ENCODE measurements at places on chromosomes 13 and 19.

GRCh38 chr13:110831437-110832204, 83.2 kb downstream of the ANKRD10 start:
- DNase-seq: no peak

DNA sequence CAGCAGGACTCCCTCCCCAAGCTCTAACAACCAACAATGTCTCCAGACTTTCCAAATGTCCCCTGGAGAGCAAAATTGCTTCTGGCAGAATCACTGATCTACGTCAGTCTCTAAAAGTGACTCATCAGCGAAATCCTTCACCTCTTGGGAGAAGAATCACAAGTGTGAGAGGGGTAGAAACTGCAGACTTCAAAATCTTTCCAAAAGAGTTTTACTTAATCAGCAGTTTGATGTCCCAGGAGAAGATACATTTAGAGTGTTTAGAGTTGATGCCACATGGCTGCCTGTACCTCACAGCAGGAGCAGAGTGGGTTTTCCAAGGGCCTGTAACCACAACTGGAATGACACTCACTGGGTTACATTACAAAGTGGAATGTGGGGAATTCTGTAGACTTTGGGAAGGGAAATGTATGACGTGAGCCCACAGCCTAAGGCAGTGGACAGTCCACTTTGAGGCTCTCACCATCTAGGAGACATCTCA, 6.2 kb upstream of the CEACAM5 start:
- no peak for DNase-seq

DNA sequence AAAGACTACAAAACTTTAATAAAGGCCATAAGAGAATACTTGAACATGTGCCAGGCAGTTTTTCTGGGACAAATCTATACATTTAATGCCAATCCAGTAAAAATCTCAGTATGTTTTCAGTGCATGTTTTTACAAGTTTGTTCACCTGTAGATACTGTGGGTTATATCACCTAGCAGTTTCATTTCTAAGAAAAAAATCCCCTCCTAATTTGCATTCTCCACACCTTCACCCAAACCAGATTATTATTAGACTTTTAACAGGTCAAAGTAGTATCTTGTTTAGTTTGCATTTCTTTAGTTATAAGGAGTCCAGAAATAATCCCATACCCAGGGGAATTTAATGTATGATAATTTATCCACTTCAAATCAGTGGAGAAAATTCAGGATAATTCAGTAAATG, 17.0 kb upstream of the LPAR6 start:
- DNase-seq: no peak

DNA sequence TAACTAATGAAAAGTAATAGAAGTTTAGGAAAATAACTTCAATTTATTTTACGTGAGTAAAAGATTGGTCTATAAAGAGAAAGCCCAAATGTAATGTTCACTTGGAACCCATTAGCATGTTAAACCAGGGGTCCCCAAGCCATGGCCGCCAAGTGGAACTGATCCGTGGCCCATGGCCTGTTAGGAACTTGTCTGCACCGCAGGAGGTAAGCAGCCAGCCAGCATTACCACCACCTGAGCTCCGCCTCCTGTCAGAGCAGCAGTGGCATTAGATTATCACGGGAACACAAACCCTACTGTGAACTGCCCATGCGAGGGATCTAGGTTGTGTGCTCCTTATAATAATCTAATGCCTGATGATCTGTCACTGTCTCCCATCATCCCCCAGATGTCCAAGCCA, 818.7 kb upstream of the GPC6 start:
- DNase-seq: no peak

DNA sequence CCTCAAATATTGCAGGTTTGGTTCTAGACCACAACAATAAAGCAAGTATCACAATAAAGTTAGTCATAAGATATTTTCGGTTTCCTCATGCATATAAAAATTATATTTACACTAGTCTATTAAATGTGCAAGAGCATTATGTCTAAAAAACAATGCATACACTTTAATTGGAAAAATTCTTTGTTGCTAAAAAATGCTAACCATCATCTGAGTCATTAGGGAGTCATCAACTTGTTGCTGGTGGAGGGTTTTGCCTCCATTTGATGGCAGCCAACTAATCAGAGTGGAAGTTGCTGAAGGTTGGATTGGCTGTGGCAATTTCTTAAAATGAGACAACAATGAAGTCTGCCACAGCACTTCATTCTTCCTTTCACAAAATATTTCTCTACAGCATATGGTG, 422.3 kb upstream of the GPC6 start:
- peak; percentile 18 for DNase-seq

- DNase-seq: no peak
Observed at GRCh38 chr19:8457827-8458226, 13.1 kb downstream of the HNRNPM start.

GRCh38 chr13:53200498-53201453, 172.2 kb downstream of the OLFM4 start:
- DNase-seq: peak; percentile 44

- no peak for DNase-seq
Observed at GRCh38 chr13:97866346-97866745, 87.1 kb upstream of the IPO5 start.

GRCh38 chr19:49418511-49418910, 4.7 kb downstream of the PTH2 start:
- no peak for DNase-seq

DNA sequence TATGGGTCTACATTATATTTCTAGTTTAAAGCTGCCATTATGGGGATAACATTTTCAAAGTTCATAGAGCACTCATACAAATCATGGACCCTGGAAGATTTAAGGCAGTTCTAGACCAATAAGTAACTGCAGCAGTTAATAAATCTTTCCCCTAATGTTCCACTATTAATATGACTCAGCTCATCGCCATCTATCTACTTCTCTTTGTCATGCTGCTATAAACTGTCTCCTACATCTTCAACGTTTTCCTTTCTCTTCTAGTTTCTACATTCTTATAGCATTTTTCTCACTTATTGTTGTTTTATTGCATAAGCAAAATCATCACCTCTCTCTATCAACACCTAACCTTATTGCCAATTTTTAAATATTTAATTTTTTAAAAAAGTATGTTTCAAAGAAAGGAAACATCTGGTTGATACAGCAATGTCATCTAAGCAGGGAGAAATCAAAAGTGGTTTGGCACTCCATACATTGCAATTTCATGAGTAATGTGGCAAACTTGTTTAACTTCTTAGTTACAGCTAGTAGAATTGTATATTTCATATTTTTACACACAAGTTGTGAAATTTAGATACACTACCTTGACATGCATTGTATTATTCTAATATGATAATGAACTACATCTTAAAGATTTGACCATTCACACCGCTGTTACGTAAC, 1500.4 kb upstream of the MIR17HG start:
- no peak for DNase-seq

GRCh38 chr19:3006075-3006767, 22.9 kb downstream of the TLE2 start:
- no peak for DNase-seq

DNA sequence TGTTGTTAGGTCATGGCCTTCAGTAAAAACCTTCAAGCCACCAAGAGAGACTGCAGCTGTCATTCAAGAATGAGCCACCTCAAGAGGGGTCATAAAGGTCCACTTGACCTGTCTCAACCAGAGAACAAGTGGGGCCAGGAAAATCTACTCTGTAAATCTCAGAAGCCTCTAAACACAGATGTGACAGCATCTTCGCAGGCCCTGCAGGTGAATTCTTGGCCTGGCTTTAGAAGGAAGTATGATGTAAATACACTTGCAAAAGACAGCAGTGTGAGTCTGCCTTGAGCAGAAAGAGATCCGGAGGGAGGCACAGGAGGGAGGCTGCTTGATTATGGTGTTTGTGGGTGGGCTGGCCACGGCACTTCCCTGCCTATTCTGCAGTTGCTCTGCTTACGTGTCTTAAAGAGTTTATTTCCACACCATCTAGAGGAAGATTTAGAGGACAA, 1082.9 kb downstream of the UQCRFS1 start:
- no peak for DNase-seq

GRCh38 chr13:75724752-75725517, 88.8 kb downstream of the LMO7 start:
- no peak for DNase-seq

- no peak for DNase-seq
Observed at GRCh38 chr19:23802290-23802689, 43.6 kb upstream of the ZNF681 start.

- no peak for DNase-seq
Observed at GRCh38 chr13:113784645-113785024, 25.6 kb downstream of the TMEM255B start.

DNA sequence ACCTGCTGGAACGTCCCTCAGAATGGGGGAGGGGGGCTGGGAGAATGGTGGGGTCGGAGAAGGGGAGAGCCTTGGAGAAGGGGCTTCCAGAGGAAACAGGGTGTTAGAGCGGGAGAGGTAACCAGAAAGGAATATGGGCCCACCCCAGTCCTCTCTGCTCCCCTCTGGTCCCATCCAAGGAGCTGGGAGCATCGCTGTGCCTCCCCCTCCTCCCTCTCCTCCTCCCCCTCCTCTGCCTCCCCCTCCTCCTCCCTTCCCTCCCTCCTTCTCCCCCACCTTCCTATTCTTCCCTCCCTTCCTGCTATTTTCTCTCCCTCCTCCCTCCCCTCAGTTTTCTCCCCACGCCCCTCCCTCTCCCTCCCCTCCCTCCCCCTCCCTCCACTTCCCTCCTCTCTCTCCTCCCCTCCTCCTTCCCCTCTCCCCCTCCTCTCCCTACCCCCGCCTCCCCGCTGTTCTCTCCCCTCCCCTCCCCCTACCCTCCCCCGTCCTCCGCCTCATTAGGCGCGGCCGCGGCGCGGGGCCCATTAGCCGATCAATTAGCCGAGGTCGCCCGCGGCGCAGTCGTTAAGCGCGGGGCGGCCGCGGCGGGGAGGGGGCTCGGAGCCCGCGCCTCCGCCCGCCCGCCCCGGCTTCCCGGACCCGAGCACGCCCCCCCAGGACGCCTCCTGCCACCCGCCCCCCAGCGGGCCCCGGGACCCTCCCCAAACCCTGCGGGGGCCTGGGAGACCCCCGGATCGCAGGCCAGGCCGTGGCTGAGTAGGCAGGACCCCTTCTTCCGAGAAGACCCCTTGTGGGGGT, 15.4 kb downstream of the TLE5 start:
- no peak for DNase-seq

GRCh38 chr13:40389081-40389641, 277.3 kb downstream of the FOXO1 start:
- no peak for DNase-seq

DNA sequence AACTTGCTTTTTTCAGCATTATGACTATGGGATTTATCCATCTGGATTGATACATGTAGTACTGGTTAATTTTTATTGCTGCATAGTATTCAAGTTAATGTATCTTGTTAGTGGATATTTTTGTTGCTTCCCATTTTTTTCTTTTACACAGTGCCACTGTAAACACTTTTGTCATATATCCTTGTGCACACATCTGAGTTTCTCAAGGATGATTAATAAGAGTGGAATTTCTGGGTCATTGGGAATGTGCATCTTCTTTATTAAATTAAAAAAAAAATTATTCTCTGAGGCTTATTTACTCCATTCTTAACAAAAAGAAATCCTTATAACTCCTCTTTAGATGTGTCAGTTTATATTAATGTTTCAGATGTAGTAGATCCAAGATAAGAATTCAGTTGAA, 27.3 kb downstream of the B3GLCT start:
- no peak for DNase-seq

DNA sequence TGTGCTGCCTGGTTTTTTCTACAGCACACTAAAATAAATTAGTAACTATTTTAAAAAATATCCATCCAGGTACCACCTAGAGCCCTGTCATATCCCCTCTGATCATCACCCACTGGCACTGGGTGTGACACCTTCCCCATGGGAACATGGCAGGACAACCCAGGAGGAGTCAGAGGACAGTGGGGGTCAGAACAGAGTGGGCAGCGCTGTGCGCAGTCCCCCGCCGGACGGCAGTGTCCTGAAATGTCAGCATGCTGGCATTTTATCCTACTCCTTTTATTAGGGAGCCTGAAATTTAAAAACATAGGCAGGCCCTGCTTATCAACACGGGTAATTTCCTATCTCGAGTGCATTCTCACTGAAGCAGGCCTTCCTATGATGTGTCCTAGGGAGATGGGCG, 42.1 kb upstream of the GAS6 start:
- no peak for DNase-seq

- no peak for DNase-seq
Observed at GRCh38 chr13:83499286-83499685, 383.0 kb downstream of the SLITRK1 start.

GRCh38 chr13:43094901-43095300, 71.5 kb downstream of the DNAJC15 start:
- DNase-seq: no peak

DNA sequence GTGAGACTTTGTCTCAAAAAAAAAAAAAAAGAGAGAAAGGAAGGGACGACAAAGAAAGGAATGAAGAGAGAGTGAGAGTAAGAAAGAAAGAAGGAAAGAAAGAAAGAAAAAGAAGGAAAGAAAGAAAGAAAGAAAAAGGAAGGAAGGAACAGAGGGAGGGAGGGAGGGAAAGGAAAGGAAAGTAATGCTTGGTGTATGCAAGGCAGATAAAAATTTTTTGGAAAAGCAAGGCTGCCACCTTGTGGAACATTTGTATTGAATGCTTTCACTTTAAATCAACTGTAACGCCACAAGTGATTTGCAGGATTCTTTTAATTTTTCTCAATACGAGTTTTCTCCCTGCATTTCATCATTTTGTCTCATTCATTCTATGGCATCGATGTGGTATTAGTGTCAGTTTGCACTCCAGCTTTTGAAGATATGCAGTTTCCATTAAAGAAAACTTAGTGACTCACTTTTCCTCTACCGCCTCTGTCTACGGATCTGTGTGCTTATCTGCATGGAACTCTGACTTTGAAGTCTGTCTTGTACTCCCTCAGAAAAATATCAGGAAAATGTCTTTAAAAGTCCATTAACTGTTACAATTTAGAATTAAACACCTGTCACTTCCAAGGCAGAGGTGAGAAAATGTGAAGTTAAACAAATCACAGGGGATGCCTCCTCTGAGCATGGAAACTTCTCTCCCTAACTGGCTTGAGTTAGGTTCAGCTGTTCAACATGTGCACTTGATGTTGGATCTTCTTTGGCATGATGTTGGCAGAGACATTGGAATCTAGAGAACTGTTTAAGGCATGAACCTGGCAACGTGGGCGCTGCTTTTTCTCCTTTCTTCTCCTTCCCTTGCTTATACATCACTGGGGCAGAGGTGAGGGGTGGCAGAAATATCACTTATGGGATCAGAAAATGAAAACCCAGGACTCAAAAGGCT, 20.0 kb upstream of the ZDHHC20 start:
- peak; percentile 41 for DNase-seq

GRCh38 chr13:53127373-53127772, 98.8 kb downstream of the OLFM4 start:
- no peak for DNase-seq

DNA sequence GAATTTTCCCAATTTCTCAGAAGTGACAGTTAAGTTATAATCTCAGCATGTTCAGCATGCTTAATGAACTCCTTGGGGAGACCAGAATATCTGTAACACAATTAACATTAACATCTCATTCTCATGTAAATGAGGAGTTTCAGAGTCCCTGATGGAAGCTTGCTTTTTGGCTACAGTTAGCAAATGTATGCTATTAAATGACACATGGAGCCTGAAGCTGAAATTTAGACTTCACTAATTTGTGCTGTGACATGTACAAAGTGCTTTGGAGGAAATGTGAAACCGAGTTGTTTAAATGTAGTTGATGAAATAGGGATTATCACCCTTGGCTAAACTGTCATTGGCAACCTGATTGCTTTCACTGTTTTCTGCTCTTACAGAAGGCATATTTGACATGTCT, 2265.1 kb upstream of the PCDH20 start:
- no peak for DNase-seq

Data from AG08396 (cell line).